ENCODE measurements at places on chromosomes 3 and 15. TPM values are rescaled to one million over a fixed set of nuclear protein-coding genes. Genes with fewer than 3 reads are reported as not detected.
A peak's percentile ranks its signal among the peaks of the same experiment; 100 is the strongest.

The RFC4 gene
- 28.8 TPM for total RNA-seq

The NTRK3 gene
- not detected for total RNA-seq

The DISP2 gene
- 0.38 TPM for total RNA-seq

DNA sequence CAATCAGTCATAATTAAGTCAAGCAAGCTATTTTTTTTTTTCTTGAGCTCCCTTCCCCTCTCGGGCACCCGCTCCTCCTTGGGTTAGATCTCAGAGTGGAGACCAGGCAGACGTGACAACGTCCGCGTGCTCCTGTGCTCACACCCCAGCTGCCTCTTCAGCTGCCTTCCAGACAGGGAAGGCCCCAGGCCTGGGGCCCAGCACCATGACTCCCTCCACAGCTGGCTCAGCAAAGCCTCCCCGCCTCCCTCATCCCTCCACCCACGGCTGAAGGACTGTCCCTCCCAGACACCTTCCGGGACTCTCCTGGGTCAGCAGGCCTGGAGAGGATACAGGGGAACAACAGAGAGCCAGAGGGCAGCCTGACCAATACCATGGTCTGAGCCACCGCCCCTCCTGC is 87.9 kb upstream of the LINGO1 start:
- DNase-seq: no peak
- no peaks in the 10 kb centered on the region for H3K4me1 ChIP-seq
- no peak overlapping the region for H3K4me3 ChIP-seq
- H3K36me3 ChIP-seq: no peaks in the 10 kb centered on the region
- peaks cover 9% of the 10 kb centered on the region for H3K27me3 ChIP-seq

DNA sequence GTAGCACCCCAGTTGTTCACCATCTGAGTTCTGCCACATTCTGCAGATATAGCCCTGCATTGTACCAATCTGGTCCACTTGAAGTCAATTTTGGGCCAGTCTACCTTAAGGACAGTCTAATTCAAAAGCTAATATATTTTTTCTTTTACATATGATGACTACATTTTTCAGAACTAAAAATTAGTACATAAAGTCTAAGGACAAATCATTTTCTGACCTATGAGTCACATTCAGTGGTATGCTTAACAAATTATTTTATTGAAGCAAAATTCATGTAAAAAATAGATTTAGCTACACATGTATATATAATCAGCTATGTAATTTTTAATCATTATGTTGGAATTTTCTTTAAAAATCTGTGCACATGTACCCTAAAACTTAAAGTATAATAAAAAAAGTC is 52.1 kb upstream of the IL12A start:
- H3K27me3 ChIP-seq: peaks cover 1% of the 10 kb centered on the region
- peaks cover 6% of the 10 kb centered on the region for H3K36me3 ChIP-seq
- no peak overlapping the region for H3K27ac ChIP-seq
- DNase-seq: no peak
- H3K4me1 ChIP-seq: no peaks in the 10 kb centered on the region

DNA sequence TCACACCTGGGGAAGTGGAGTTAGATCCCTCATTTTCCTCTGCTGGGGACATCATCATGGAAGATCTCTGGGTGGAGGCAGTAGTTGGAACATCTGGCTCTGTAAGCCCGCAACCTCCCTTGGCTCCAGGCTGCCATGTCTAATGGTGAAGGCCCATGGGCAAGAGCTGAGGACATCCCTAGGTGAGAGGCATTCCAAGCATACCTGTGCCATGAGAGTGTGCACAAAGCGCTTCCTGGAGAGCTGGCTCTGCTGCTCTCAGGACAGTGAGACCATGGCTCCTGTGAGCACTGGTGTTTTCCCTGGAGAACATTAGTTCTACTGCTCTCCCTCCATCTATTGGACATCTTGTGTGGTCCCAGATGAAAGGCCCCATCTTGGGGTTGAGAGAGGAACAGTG is 7.7 kb downstream of the MAPKAPK3 start:
- DNase-seq: no peak
- H3K4me1 ChIP-seq: peaks cover 42% of the 10 kb centered on the region
- H3K36me3 ChIP-seq: peaks cover 7% of the 10 kb centered on the region
- H3K27ac ChIP-seq: no peak overlapping the region
- no peaks in the 10 kb centered on the region for H3K27me3 ChIP-seq
- H3K4me3 ChIP-seq: no peak overlapping the region

- peaks cover 70% of the 10 kb centered on the region for H3K27me3 ChIP-seq
- H3K4me3 ChIP-seq: peak overlapping the region; percentile 74
- no peak overlapping the region for H3K27ac ChIP-seq
- no peak for DNase-seq
- peaks cover 9% of the 10 kb centered on the region for H3K36me3 ChIP-seq
These were observed 3.0 kb downstream of the MEIS2 start for GRCh38 chr15:37097144-37097919.

DNA sequence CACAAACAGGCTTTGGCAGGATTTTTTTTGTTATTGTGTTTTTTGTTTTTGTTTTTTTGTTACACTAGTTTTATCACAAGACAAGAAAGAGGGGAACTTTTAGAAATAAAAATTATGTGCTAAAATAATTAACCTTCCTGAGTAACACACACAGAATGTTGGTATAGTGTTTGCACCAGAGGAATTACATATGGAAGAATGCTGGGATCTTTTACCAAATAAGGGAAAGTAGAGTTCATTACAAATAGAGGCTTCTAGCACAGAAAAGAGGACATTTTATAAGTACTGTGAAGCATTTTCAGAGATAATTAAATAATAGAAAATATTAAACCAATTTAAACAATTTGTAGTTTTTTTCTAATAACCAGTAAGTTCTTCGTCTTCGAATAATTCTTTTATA is 116.0 kb downstream of the IGF1R start:
- no peaks in the 10 kb centered on the region for H3K4me1 ChIP-seq
- no peak overlapping the region for H3K27ac ChIP-seq

DNA sequence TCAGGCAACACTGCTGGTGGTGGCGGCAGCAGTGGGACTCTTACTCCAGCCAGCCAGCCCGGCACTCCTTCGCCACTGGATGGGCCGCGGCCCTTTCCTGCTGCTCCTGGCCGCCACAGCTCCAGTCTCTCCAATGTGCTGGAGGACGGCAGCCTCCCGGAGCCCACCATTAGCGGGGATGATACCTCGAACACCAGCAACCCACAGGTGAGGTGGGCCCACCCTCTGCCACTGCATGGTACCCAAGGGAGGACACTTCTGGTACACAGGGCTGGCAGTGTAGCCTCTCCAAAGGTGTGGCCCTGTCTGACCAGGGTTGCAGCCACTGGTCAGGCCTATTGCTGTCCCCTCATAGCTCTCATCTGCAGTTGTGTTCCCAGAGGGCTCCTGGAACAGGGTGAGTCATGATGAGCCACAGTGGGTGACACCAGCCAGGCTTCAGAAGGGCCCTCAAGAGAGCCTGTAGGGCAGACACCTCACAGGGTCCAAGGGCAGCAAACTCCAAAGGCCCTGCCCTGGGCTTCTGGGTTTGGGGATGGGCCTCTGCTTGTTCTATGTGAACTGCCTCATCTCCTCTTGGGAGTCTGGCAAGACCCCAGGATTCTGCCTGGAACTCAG is 20.8 kb downstream of the NBEAL2 start:
- no peaks in the 10 kb centered on the region for H3K27me3 ChIP-seq
- peaks cover 59% of the 10 kb centered on the region for H3K36me3 ChIP-seq
- H3K27ac ChIP-seq: no peak overlapping the region
- H3K4me3 ChIP-seq: no peak overlapping the region
- DNase-seq: no peak
- H3K4me1 ChIP-seq: peaks cover 10% of the 10 kb centered on the region

DNA sequence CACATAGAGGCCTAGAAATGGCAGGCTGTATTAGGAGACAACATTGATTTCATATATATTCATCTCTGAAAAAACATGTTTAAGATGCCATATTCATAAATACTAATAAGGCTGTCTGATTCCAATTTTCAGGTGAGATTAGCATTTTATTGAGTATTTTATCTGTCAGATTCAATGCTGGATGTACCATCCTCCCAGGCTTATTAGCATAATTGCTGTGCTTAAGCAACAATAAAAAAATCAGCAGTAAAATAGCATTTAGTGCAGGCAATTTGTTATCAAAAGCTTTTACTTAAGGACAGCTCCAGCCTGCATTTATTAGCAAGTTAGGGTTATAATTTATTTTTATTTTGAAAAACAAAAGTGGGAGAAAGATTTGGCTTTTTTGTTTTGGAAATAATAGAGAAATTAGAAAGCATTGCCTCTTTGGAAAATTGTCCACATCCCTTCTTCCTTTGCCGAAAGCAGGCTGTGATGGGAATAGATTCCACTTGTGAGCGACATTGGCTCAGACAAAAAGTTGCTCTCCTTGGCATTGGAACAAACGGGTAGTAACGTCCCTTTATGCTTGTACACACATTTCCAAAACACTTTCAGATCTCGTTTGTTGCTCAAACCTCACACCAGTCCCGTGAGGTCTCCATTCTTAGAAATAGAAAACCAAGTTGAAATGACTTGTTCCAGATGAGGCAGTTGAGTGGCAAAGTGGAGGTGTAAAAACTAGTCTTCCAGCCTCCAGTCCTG is 134.0 kb downstream of the LPP start:
- no peaks in the 10 kb centered on the region for H3K27me3 ChIP-seq
- H3K4me1 ChIP-seq: peaks cover 54% of the 10 kb centered on the region
- no peak overlapping the region for H3K4me3 ChIP-seq

GRCh38 chr3:64945171-64945729 is 257.4 kb upstream of the ADAMTS9 start:
- H3K36me3 ChIP-seq: no peaks in the 10 kb centered on the region
- H3K4me3 ChIP-seq: no peak overlapping the region
- H3K27ac ChIP-seq: no peak overlapping the region
- H3K27me3 ChIP-seq: no peaks in the 10 kb centered on the region
- H3K4me1 ChIP-seq: no peaks in the 10 kb centered on the region
- DNase-seq: no peak

- H3K36me3 ChIP-seq: no peaks in the 10 kb centered on the region
- peak overlapping the region; percentile 15 for H3K4me3 ChIP-seq
- peak overlapping the region; percentile 50 for H3K27ac ChIP-seq
- no peaks in the 10 kb centered on the region for H3K27me3 ChIP-seq
- no peak for DNase-seq
These were observed 186.6 kb downstream of the UBE2E2 start for GRCh38 chr3:23389686-23390085.

- H3K27me3 ChIP-seq: no peaks in the 10 kb centered on the region
- H3K36me3 ChIP-seq: peaks cover 62% of the 10 kb centered on the region
- H3K4me1 ChIP-seq: no peaks in the 10 kb centered on the region
- no peak for DNase-seq
- no peak overlapping the region for H3K27ac ChIP-seq
These were observed 149.9 kb downstream of the LRRK1 start for GRCh38 chr15:101068961-101069653.

- no peaks in the 10 kb centered on the region for H3K27me3 ChIP-seq
- peak overlapping the region; percentile 99 for H3K27ac ChIP-seq
- H3K4me3 ChIP-seq: peak overlapping the region; percentile 98
- peaks cover 32% of the 10 kb centered on the region for H3K4me1 ChIP-seq
- peaks cover 10% of the 10 kb centered on the region for H3K36me3 ChIP-seq
These were observed 491 bp upstream of the SENP7 start for GRCh38 chr3:101513419-101513986.

DNA sequence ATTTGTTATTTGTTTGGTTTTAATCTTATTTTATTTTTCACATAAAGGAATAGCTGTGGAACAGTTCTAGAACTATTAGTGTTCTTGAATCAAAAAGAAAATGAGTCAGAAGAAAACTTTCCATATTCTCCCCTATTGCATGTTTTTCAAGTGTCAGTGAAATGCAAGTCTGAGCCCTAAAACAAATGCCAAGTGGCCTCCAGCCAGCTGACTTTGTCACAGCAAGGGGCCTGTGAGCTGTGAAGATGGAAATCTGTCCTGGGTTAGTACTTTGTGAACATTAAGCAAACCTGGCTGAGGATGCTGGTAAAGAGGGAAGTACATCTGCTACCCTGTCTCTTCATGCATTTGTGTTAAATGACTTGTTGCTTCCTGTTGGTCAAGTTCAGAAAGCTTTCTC is 14.2 kb downstream of the LRRC49 start:
- no peaks in the 10 kb centered on the region for H3K36me3 ChIP-seq
- no peak overlapping the region for H3K4me3 ChIP-seq
- no peak overlapping the region for H3K27ac ChIP-seq
- peaks cover 3% of the 10 kb centered on the region for H3K27me3 ChIP-seq
- H3K4me1 ChIP-seq: no peaks in the 10 kb centered on the region
- no peak for DNase-seq

DNA sequence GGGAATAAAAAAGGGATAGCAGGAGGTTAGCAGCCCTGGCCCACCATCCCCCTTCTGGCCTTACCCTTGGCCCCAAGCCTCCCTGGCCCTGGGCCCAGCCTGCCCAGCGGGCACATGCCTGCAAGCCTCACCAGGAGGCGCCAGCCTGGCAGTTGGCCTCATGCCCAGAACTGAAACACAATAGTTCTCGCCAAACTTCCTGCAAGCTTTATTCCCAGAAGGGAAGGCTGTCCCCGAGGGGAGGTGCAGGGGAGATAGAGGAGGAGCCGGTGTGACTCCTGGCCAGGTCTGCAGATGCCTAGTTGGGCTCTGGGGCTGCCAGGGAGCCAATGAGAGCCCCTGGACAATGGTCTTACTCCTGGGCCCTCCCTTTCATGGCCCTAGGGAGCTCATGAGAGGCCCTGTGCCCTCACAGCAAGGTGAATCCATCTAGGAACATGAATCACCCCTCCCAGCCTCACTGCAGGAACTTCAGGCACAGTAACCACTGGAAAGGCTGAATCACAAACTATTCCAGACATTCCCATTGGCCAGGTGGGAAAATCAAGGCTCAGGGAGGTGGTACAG is 4.0 kb downstream of the CCDC33 start:
- no peaks in the 10 kb centered on the region for H3K36me3 ChIP-seq
- no peak overlapping the region for H3K27ac ChIP-seq
- peaks cover 17% of the 10 kb centered on the region for H3K4me1 ChIP-seq
- no peak for DNase-seq
- peaks cover 37% of the 10 kb centered on the region for H3K27me3 ChIP-seq

DNA sequence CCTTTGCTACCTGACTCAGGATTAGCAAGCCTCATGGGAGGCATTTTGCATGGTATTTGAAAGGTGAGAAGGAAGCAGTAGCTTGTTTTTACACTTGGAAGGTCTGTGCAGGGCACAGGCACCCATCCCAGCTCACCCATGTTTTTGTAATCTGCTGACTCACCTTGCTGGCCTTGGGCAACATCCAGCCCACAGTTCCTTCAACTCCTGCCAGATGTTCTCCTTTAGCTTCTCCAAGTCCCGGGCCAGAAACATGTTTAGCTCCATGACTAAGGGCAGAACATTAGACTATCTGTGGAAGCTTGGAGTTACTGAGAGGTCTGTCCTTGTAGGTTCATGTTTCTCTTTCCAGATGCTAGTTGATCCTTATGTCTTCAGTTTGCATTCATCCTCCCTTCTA is 12.4 kb upstream of the ZNF770 start:
- H3K4me3 ChIP-seq: no peak overlapping the region
- H3K27me3 ChIP-seq: peaks cover 7% of the 10 kb centered on the region
- H3K36me3 ChIP-seq: no peaks in the 10 kb centered on the region
- H3K27ac ChIP-seq: no peak overlapping the region
- DNase-seq: no peak
- H3K4me1 ChIP-seq: no peaks in the 10 kb centered on the region

DNA sequence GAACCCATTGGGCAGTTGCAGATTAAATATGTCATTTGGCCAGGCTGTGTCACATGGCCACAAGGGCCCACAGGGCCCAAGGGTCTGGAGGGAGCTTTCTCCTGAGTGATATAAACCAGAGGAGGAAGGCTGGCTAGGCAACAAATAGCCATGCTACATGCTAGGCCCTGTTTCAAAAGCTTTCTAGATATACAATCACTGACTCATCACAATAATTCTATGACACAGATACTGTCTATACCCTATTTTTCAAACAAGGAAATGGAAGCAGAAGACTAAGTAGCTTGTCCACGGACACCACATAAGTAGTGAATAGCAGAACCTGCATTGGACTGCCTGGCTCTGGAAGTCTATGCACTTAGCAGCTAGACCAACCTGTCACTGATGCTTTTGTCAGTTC is 625.4 kb downstream of the NTRK3 start:
- no peak for DNase-seq
- H3K4me3 ChIP-seq: no peak overlapping the region
- no peak overlapping the region for H3K27ac ChIP-seq
- H3K27me3 ChIP-seq: no peaks in the 10 kb centered on the region
- no peaks in the 10 kb centered on the region for H3K36me3 ChIP-seq
- H3K4me1 ChIP-seq: no peaks in the 10 kb centered on the region
